ENCODE measurements at places on chromosomes 5 and 9.

GRCh38 chr5:54259090-54259489, 51.3 kb downstream of the ARL15 start:
- DNase-seq = no peak

GRCh38 chr5:421901-422300, 21.1 kb upstream of the EXOC3 start:
- DNase-seq = no peak

GRCh38 chr5:67731886-67732285, 483.7 kb upstream of the PIK3R1 start:
- DNase-seq = no peak

- no peak for DNase-seq
These were observed 2.8 kb upstream of the CDK7 start for GRCh38 chr5:69231851-69232250.

- DNase-seq = no peak
These were observed 1176.8 kb downstream of the EFNA5 start for GRCh38 chr5:106493910-106494309.

- DNase-seq = peak; percentile 36
These were observed at the start of gene IDNK for GRCh38 chr9:83622939-83623678. Gene IDNK, plus strand, starts transcription at chr9:83623143. Its CDS starts 29 bp downstream, at chr9:83623172.

GRCh38 chr5:78574131-78574673, 74.4 kb downstream of the LHFPL2 start:
- no peak for DNase-seq

DNA sequence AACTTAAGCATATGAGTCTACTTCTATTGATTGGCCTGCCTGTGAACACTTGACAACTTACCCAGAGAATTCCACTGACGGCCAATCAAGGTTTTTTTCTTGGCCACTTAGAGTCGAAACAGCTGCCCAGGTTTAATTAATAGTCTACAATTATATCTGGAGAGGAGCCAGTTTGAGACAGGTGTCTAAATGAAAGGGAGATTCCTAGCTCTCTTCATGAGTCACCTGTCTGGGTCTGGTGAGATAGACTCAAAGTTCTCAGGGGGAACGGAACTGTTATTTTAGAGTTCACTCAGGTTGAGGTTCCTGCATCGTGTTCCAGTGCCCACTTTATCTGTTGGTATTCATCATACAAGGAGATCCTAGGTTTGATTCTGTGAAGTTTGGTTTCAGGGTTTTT, 111.0 kb downstream of the CD180 start:
- DNase-seq = no peak

DNA sequence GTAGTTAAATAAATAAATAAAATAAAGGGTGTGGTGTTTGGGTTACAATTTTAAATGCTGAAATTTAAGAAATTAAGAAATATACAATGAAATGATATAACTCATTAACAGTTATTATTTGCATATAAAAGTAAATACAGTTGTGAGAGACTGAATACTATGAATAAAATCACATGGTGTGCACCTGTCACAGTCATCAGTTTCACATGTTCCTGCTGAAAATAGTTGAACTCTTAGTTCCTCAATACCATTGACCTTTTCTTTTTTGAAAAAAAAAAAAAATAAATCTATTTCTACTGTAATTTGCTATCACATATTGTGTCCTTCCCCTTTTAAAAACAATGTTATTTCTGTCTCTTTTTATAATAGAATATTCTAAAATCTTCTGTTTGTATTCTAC, 130.9 kb upstream of the CHD1 start:
- no peak for DNase-seq

DNA sequence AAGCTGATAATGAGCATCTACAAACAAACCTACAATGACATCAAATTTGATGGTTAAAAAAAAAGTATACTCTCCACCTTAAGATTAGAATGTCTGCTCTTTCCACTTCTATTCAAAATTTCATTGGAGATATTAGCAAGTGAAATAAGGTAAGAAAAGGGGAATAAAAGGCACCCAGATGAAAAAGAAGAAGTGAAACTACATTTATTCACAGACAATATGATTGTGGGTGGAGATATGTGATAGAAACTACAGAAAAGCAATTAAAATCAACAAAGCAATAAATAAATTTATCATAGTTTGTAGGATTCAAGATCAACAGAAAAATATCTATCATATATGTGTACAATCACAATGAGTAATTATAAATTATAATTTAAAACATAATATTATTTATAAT, 395.1 kb upstream of the CCNH start:
- no peak for DNase-seq

GRCh38 chr9:111657051-111657450, 4.4 kb upstream of the GNG10 start:
- DNase-seq = no peak

GRCh38 chr9:104075801-104076753, 18.0 kb upstream of the SMC2 start:
- no peak for DNase-seq

DNA sequence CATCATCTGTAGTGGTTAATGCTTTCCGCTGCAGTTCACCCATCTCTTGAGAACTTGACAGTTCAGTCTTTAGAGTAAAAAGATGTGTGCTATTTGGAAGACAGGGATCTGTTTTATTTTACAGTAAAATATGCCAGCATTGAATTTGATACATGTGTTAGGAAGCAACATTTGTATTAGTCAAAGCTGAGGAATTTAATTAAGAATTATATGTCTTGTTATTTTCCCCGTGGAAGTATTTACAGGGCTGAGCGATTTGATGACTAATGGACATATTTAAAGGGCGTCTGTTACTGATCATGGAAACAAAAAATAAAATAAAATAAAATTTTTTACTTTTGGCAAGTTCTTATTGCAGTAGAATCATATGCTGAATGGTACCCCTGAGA, 101.3 kb downstream of the PAM start:
- DNase-seq = no peak

- DNase-seq = no peak
These were observed 11.3 kb downstream of the ANKDD1B start for GRCh38 chr5:75622564-75622963.

DNA sequence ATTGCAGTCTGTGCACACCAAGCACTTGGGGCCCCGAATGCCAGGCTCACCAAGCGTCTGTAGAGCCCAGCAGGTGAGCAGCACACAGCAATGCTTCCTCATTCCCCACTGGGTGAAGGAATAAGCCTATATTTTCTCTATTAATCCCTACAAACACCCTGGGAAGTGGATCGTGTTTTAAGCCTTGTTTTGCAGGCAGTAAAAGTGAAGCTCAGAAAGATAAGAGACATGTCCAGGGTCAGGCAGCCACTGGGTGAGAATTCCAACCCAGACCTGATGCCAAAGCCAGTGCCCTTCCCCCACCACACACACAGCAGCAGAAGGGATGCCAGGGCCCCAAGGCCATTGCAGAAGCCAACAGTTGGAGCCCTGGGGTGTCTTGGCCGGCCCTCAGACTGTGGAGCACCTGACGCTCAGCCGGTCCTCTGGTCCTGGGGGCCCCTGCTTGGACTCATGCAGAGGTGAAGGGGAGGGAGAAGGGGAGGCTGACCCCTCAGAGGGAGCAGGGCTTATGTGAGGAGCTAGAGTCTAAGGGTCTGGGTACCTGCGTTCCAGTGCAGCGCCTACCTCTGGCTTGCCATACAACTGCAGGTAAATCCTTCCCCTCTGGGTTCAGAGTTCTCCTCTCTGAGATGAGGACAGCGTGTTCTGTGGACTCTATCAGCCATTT, 26.3 kb upstream of the SYNPO start:
- no peak for DNase-seq

DNA sequence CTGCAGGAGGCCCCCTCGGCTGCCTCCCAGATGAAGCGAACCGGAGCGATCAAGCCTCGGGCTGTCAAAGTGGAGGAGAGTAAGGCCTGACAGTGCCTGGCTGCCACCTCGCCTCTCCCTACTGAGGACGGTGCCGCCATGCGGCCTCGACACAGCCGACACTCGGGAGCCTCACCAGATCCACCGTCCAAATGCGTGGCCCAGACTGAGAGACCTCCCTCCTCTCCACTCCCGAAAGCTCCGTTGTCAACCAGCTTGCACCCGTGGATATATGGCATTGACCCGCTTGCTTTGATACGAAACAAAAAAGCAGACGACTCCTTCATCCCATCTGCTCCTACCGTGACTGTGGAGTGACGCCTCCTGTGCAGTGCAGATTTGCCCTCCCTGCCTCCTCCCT, 6.9 kb upstream of the POMT1 start:
- no peak for DNase-seq

DNA sequence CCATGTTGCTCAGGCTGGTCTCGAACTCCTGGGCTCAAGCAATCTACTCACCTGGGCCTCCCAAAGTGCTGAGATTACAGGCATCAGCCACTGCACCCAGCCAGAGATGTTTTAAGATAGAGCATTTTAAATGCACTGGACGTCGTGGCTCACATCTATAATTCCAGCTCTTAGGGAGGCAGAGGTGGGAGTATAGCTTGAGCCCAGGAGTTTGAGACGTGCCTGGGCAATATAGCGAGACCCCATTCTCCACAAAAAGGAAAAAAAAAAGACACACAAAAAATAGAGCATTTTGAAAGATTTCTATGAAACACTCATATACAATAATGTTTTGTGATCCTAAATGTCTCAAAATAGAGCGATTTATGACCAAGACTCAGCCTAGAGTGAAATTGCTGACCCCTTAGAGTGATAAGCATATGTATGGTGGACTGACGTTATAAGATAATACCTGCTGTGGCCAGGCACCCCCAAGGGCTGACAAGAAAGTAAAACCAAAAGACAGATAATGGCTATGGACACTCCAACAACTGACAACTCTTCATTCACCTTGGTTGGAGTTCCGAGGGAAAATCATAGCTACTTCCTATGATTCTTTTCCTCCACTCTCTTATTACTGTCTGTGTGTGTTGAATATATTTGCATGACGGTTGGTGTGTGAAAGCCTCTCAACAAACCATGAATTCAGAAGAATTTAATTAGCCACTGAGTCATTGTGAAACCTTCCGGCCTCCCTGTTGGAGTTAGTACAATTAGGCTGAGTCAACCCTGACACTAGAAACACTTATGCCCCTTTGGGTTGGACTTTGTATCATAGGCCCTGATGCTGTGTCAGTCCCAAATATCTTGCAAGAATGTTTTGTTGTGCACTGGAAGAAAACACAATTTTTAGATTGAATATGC, 526.5 kb upstream of the NUDT12 start:
- DNase-seq = no peak

GRCh38 chr9:122791872-122792669, 3.3 kb downstream of the OR5C1 start:
- DNase-seq = no peak

- DNase-seq = no peak
These were observed 149.1 kb upstream of the ZNF366 start for GRCh38 chr5:72656331-72656730.

GRCh38 chr9:83520292-83520691, 17.9 kb downstream of the FRMD3 start:
- DNase-seq = no peak

GRCh38 chr9:136881691-136882108, 4.6 kb upstream of the TRAF2 start:
- DNase-seq = peak; percentile 72

DNA sequence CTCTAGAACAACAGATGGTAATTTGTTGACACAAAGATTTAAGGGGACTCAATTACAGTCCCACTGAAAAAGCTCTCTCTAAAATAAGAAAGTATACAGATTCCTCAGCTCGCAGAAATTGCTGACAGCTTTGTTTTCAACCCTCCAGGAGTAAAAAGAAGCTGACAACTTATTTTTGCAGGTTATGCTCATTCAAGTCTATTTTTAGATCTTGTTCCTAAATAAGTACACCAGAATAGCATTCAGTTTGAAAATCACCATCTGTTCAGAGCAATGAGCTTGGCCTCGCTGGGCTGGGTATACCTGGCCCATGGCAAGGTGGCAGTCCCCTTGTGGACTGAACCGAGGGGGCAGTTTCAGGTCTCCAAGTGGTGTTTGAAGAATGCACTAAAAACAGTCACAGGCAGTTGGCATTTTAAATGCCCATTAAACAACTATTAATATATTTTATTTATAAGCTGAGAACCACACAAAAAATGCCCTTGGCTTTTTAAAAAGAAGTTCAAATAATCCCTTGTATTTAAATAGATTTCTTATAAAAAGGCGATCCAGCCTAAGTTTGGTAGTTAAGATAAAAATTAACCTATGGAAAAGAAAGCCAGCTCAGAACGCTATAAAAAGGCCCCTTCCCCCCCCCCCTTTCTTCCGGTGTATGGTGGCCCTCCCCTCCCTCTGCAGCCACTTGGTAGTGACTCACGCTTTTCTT, 169.2 kb downstream of the AUH start:
- DNase-seq = no peak

GRCh38 chr5:167451076-167451475, 840.4 kb upstream of the WWC1 start:
- DNase-seq = no peak

- DNase-seq = no peak
These were observed 15.8 kb upstream of the PSAT1 start for GRCh38 chr9:78280982-78281668.

DNA sequence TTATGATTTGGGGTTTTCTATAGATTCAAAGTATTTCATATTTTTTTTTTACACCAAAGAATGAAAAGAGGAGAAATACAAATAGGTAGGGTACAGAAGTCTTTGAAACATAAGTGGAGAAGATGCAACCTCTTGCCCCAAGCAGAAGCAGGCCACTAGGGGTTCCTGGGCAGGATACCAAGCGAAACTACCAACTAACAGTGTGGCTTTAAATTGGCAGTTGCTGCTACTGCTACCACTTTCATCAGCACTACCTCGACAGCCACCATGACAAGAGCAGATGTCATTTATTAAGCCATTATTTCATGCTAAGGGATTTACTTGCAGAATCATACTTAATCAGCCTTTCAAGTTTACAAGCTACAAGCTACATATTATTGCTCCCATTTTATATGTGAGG, 288.1 kb downstream of the NR3C1 start:
- DNase-seq = no peak

DNA sequence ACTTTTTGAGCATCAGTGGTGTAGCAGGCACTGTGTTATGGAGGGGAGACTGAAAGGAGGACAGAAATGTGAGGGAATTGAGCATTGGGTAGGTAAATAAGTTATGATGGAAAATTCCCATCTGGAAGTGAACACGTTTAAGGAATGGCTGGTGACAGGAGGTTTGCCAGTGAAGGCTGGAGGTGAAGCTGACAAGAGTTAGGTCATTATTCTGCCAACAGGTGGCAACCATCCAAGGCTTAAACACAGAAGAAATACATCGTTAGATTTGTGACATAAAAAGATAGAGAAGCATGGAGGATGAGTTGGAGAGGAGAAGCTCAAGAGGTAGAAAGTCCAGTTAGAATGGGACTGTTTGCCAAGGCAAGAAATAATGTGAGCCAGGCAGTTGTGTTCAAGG, 455.3 kb upstream of the SGCD start:
- no peak for DNase-seq

- DNase-seq = peak; percentile 68
These were observed 5.1 kb downstream of the RGS14 start for GRCh38 chr5:177362610-177363507.

GRCh38 chr5:71482132-71482531, 26.7 kb downstream of the BDP1 start:
- no peak for DNase-seq

GRCh38 chr9:113886026-113886369, 9.9 kb downstream of the ZNF618 start:
- no peak for DNase-seq

DNA sequence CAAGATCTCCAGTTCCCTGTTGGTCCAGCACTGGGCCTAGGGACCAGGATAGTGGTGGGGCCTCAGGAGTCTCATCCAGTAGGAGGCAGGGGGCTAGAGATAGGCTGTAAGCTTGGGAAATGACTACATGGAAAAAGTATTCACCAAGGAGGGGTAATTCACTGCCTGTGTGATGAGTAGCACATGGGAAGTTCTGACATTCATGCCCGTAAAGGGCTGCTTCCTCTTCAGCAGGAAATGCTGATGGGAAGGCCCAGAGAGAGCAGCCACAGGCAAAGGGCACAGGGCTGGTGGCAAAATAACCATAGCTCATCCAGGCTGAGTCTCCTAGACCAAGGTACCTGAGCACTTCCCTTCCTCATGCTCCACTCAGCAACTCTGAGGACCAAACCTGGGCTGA, 23.1 kb upstream of the FRRS1L start:
- no peak for DNase-seq

All from GM19239 (cell line).